ENCODE measurements at places on chromosomes 12 and 14.

GRCh38 chr14:88856786-88857366 lies 32.4 kb downstream of the TTC8 start:
- no peak for DNase-seq

GRCh38 chr12:53045696-53046045 lies 4.2 kb upstream of the TNS2 start:
- DNase-seq, result no peak

GRCh38 chr12:93582351-93582750 lies 9.9 kb downstream of the SOCS2 start:
- no peak for DNase-seq

GRCh38 chr12:96770219-96771102 lies 136.6 kb upstream of the NEDD1 start:
- no peak for DNase-seq
